ENCODE measurements at places on chromosomes 11 and 22.

GRCh38 chr11:130561441-130561881, 113.0 kb downstream of the ADAMTS15 start:
- DNase-seq, result no peak

DNA sequence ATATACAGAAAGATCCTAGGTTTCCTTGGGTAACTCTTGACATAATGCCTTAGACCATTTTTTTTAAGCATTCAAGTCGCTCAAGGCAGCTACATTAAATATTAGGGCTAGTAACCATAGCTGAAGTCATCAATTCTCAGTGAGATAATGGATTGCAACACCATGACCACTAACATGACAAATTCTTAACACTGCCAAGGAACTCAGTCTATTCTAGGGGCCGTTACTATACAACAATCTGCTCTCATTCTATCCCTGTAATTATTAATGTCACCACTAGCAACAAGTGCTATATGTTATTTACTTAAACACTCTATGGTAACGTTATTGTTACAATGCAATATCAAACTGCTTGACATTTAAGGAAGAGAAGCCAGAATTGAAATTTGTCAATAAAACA, 3.2 kb upstream of the STK33 start:
- no peak for DNase-seq

- DNase-seq, result no peak
These were observed 43.9 kb downstream of the BBOX1 start for GRCh38 chr11:27084518-27084917.

DNA sequence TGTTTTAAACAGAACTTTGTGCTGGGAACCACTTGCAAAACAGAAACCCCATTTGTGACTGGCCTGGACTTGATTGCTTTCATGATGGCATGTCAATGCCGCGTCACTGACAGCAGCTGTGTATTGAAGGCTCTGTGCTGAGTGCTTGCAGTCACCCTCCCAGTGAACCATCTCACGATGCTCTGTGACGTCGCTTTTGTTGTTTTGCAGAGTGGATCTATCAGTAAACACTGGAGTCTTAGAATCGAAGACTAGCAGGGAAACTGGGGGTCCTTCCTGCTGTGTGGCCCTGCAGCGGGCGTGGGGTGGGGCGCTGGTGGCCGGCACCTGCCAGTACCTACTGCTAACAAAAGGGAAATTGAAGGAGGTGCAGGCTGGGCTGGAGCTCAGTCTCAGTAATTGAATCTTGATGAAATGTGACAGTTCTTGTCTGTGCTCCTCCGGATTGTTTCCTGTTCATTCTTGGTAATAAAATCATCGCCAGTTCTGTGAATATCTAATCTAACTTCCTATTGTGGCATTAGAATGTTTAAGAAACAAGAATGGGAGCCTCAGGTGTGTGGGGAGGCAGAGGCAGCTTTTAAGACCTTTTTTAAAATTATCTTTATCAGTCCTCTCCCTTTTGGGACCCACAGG, 50.5 kb upstream of the PARVG start:
- no peak for DNase-seq

GRCh38 chr11:13026722-13027121, 17.6 kb downstream of the RASSF10 start:
- no peak for DNase-seq

DNA sequence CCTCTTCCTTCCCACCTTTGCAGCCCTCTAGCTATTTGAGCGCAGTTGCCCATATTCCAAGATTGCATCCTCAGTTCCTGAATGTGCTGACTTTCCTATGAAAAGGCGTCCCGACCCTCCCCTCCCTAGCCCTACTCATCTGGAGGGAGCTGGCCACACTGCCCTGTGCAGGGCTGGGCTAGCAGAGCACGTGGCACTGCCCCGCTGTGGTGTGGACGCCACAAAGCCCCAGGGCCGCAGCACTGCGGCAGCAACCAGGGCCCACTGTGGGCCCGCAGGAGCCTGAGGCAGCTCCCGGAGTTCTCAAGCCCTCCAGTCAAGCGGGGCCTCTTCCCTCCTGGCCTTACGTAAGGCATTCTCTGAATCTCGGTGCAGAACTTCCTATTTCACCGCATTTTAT, 27.6 kb downstream of the B3GAT1 start:
- no peak for DNase-seq

DNA sequence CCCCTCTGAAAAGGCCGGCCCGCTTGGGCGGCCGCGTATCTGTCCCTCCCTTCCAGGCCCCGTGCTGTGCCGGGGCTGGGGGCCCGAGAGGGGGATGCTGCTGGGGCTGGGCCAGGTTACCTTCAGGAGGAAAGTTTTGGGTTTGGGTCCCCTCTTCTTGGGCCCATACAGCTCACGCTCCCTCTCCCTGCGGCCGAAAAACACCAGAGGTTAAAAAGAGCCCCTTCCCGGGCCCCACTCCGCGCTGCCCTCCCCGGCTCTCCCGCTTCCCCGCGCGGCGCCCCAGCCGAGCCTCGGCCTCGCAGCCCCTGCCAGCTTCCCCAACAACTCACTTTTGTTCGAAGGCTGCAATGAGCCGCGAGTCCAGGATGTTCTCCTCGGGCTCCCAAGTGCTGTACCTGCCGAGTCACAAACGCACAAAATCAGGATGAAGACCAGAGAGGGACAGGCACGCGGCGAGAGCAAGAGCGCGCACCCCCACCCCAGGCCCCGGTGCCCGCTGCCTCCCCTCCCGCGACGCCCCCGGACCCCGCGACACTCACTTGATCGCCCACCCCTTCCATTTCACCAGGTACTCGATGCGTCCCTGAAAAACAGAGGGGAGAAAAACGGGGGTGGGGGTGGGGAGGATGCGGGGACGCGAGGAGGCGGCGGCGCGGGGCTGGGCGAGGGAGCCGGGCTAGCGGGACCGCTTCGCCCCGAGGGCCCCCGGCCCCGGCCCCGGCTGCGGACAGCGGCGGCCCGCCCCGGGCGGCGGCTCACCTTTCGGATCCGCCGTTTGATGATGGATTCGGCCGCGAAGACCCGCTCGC, 450 bp downstream of the CBX6 start:
- no peak for DNase-seq

GRCh38 chr11:13663631-13664071, 4.8 kb upstream of the FAR1 start:
- DNase-seq, result no peak

- no peak for DNase-seq
These were observed 34.6 kb downstream of the OSBPL5 start for GRCh38 chr11:3130269-3131071.

DNA sequence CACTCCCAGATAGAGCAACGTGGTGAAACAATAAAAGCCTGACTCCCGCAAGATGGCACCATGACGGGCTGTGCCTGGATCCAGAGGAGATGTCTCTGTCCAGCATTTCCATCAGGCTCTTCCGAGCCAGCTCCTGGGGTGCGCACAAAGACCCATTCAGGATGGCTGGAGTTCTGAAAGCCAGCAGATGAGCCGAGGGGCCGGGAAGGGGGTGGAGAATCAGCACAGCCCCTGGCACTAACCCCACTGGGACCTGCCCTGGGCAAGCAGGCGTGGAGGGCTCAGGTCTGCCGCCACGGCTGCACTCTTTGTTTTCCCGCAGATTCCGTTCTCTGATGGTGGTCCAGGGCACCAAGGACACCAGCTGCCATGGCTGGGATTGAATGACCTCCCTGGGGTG, 97.2 kb upstream of the BLID start:
- DNase-seq, result no peak

- no peak for DNase-seq
These were observed 171.9 kb downstream of the BUD13 start for GRCh38 chr11:116600930-116601329.

- DNase-seq, result no peak
These were observed 20.6 kb upstream of the ROBO3 start for GRCh38 chr11:124844664-124845079.

DNA sequence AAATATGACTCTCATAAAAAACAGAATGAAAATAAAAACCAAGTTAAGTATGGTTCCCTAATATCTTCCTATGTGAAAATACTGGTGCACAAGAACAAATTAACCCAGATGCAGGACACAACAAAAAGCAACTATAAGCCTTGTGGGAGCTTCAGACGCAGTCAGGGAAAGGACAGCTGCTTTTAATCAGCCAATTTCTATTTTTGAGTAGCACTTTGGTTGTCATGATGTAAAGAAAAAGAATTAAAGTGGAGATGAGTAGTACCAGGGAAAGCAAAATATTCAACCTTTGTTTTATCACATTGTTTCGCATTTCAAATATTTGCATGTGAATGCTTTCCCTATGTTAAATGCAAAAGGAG, 339.9 kb downstream of the SOX6 start:
- no peak for DNase-seq

DNA sequence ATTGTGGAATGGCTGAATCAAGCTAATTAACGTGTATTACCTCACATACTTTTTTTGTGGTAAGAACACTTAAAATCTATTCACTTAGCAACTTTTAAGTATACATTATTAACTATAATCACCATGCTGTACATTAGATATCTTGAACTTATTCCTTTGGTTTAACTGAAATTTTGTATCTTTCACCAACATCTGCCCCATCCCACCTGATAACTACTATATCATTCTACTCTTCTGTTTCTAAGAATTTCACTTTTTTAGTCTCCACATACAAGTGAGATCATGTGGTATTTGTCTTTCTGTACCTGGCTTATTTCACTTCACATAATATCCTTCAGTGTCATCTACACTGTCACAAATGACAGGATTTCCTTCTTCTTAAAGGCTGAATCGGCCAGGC, 17.1 kb upstream of the VWA5A start:
- no peak for DNase-seq

GRCh38 chr11:17591293-17591692, 44.2 kb downstream of the OTOG start:
- no peak for DNase-seq

DNA sequence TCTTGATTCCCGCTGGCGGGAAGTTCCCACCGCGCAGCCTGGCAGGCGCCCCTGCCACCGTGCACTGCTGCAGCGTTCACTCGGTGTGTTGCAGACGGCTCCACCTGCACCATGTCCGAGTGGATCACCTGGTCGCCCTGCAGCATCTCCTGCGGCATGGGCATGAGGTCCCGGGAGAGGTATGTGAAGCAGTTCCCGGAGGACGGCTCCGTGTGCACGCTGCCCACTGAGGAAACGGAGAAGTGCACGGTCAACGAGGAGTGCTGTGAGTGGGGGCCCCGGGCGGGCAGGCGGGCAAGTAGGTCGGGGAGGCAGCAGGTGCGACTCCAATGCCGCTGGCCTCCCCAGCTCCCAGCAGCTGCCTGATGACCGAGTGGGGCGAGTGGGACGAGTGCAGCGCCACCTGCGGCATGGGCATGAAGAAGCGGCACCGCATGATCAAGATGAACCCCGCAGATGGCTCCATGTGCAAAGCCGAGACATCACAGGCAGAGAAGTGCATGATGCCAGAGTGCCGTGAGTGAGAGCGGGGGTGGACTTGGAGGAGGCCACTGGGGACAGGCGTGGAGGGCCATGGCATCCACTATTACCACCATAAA, 99.7 kb downstream of the RRAS2 start:
- DNase-seq, result no peak

DNA sequence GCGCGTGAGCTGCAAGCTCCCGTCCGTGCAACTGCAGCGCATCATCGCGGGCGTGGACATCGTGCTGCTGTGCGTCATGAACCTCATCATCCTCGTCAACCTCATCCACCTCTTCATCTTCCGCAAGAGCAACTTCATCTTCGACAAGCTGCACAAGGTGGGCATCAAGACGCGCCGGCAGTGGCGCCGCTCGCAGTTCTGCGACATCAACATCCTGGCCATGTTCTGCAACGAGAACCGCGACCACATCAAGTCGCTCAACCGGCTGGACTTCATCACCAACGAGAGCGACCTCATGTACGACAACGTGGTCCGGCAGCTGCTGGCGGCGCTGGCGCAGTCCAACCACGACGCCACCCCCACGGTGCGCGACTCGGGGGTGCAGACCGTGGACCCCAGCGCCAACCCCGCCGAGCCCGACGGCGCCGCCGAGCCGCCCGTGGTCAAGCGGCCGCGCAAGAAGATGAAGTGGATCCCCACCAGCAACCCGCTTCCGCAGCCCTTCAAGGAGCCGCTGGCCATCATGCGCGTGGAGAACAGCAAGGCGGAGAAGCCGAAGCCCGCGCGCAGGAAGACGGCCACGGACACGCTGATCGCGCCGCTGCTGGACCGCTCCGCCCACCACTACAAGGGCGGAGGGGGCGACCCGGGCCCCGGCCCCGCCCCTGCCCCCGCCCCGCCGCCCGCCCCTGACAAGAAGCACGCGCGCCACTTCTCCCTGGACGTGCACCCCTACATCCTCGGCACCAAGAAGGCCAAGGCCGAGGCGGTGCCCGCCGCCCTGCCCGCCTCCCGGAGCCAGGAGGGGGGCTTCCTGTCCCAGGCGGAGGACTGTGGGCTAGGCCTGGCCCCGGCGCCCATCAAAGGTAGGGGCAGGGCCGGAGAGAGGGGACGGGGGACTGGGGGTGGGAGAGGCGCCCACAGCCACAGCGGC, 7.3 kb downstream of the PANX2 start:
- DNase-seq, result no peak

DNA sequence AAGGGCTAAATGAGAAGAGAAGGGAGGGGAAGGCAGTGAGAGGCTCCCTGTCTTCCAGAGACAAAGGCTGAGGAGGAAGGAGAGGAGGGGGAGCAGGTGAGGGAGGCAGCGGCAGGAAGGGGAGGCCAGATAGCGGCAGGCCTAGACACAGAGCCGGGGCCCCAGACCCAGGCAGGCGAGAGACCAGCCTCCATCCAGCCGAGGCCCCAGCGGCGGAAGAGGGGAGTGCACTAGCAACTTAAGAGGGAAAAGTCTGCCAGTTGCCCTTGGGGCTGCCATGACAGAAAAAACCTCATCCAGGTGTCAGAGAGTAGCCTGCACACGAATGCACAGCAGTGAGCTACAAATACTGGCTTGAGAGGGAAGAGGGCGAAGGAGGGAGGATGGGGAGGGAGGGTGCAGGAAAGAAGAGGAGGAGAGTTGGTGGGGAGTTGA, 46.7 kb downstream of the IGLL1 start:
- DNase-seq, result no peak

DNA sequence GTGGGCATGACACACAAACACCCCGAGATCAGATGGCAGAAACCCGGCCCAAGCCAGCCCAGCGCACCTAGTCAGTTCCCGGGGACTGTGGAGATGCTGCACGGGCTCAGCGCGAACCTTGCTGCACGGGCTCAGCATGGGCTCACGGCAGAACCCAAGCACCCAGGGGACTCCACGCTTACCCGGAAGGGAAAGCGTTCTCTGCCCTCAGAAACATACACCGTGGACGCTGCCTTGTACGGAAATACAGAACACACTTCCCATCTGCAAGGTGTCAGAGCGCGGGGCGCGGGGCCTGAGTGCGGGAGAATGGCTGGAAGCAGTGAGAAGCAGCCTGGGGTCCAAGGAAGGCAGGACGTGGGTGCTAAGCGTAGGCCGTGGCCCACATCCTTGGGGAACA, 319.9 kb downstream of the NTM start:
- DNase-seq, result no peak

Measured in stimulated activated CD8-positive, alpha-beta memory T cell treated with anti-CD3 and anti-CD28 coated beads, Interleukin-4, amount 100 ng/mL, for 1 hour (primary cell).